ENCODE measurements at places on chromosomes 12 and 14.

DNA sequence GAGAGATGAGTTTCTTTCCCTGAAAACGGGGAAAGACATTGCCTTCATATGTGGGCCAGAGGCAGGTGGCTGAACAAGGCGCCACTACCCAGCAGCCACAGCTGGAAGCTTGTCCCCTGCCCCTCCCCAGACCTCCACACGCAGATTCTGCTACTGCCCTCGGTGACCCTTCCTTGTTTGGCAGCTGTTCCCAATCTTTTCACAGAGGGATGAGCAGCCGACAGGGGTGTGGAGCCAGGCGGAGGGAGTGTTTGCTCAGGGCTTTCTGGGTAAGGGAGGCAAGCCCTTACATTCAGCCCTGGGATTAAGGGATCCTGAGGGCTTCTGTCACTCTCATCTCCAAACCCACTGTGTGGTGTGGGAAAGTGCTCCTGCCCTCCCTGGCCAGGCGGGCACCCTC lies 4.5 kb upstream of the KRT4 start:
- no peak for DNase-seq

- DNase-seq, result peak; percentile 96
Measured at GRCh38 chr12:107093417-107094182, at the start of gene CRY1. TSS of gene CRY1 (minus strand) at chr12:107093549. CDS start at chr12:107092961, 588 bp downstream.

DNA sequence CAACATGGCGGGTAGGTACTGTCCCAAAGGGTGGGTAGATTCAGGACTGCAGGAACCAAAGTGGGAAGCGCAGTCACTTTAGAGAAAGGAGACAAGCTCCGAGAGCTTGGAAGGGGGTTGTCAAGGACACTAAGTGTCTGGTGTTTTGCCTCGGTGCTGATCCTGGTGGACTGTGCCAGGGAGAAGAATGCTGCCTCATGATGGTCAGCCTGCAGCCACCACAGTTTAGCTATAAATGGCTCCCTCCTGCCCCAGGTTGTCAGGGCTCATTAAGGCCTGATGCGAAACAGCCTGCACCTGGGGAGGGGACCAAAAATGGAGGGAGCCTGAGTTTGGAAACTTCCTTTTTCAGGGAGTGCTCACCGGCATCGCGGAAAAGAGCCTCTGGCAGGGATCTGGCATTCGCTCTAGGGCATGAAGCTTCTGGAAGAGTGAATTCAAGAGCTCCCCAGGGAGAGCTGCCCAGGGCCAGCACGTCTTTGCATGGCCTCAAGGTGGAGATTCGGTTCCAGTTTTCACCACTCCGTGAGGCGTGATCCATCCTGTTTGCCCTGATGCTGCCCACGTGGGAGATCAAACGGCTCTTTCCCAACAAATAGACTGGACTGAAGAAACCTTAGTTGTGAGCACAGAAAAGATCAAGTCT lies 164.0 kb downstream of the FOXN3 start:
- no peak for DNase-seq

GRCh38 chr12:19665121-19665900 lies 226.0 kb downstream of the AEBP2 start:
- no peak for DNase-seq

- no peak for DNase-seq
Measured at GRCh38 chr14:43166163-43166562, 1340.9 kb downstream of the FSCB start.

DNA sequence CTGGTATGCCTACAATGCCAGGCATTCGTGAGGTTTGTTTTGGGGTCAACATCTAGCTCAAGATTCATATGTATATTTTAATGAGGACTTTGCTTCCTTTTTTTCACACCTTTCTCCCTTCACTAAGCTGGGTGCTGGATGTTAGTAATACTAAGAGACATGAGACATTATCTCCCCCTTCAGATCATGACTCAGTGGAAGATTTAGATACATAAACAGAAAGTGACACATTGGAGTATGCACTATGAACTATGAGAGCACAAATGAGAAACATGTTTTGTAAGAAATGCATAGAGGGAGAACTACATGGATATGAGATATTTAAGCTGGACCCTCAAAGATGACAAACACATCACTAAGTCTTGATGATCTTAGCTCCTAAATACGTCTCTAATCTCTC lies 286.3 kb downstream of the RPAP3 start:
- no peak for DNase-seq

GRCh38 chr12:76074701-76075336 lies 9.7 kb downstream of the NAP1L1 start:
- no peak for DNase-seq

- no peak for DNase-seq
Measured at GRCh38 chr12:130101370-130101769, 60.9 kb upstream of the FZD10 start.

GRCh38 chr12:112546996-112547395 lies 128.2 kb downstream of the PTPN11 start:
- no peak for DNase-seq

DNA sequence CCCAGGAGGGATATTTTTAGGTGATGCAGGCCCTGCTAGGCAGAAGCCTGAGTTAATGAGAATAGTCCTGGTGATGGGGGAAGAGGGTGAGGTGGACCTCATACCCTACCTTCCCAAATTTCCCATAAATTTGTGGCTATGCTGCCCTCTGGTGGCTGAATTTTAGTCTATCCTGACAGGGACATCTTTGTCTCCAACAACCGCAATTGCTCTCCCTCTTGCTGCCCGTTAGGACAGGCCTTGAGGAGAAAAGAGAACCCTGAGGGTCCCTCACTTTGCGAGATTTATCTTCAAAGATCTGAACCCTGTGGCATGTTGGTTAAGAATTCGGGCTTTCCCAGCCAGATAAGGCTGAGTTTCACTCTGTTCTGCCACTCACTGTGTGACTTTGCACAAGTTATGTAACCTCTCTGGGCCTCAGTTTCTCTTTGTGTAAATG lies 9.8 kb upstream of the ZNF385A start:
- DNase-seq, result no peak

DNA sequence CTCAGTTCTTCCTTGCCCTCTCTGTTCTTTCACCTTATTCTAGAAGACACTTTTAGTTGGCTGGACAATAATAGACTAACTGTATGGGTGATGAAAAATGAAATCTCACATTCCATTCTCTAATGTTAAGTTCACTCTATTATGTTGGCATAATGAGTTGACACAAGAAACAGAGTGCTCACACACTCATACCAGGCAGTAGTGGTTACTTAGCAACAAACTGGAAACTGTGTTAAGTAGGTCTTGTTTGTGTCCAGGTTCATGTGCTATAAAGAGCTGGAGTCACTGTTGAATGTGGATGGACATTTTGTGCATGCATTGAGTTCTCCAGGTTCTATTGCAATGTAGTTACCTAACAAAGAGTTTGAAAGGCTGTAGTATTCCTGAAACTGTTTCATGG lies 16.9 kb upstream of the PPP4R4 start:
- no peak for DNase-seq

GRCh38 chr12:110355073-110355472 lies 48.4 kb downstream of the ANAPC7 start:
- DNase-seq, result no peak

DNA sequence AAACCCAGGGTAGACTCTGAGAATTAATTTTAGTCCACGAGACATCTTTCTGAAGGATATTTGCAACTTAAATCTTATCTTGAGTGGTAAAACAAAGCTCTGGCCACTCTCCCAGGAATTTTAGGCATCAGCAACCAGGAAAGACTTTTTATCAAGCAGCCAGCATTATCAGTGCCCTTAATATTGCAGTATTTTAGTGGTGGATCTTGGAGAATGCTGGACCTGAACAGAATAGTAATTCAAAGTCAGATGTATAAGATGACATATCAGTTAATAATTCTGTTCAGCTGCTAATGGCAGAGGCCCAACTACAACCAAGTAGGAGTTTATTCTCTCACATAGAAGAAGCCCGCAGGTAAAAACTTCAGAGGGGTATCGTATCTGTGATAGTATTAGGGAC lies 59.0 kb upstream of the CRY1 start:
- no peak for DNase-seq

- DNase-seq, result no peak
Measured at GRCh38 chr14:34059037-34059924, 108.4 kb upstream of the EGLN3 start.

DNA sequence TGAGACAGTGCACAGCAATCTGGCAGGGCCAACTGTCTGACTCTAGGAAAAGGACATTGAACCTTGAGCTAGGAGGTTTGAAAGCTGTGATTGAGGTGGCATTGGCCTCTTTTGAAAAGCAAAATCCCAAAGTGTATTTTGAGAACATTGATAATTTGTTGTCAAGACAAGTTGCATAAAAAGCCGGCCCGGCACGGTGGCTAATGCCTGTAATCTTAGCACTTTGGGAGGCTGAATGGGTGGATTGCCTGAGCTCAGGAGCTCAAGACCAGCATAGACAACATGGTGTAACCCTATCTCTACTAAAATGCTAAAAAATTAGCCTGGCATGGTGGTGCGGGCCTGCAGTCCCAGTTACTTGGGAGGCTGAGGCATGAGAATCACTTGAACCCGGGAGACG lies 331.6 kb downstream of the DUSP6 start:
- no peak for DNase-seq

- no peak for DNase-seq
Measured at GRCh38 chr12:49288922-49289555, 5.9 kb upstream of the PRPH start.

DNA sequence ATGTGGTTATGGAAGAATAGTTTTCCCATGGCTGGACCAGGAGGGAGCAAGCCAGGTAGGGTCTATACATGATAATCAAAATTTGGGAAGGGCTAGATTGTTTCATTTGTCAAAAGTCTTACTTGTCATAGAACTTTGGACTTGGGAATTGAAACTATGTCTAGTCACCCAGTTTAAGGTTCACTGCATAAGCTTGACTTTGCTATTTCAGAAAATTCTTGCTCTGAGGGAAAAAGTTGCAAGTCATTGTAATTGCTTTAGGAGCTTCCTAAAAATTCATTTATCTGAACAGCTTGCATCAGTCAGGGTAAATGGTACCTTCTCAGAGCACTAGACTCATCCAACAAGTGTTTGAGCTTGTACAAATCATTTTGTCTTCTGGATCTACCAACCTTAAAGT lies 1194.7 kb downstream of the GALC start:
- DNase-seq, result no peak

DNA sequence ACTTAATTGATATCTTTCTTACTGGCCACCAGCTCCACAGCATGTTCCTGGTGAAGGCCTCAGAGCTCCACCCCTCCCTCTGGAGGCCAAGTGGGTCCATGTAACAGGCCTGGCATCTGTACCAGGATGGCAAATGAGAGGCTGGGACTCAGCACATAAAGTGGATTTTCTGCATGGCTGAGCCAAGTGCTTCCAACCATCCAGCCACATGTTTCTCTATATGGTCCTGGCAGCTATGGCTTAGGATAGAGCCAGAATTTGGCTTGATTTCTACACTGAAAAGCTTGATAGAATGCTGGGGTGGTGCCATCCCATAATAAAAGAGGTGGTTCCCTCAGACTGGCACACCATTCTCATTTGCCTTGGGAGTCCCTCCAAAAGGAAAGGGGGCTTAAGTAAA lies 94.1 kb downstream of the PAX9 start:
- no peak for DNase-seq

- DNase-seq, result no peak
Measured at GRCh38 chr14:104505085-104506074, 74.2 kb upstream of the C14orf180 start.

DNA sequence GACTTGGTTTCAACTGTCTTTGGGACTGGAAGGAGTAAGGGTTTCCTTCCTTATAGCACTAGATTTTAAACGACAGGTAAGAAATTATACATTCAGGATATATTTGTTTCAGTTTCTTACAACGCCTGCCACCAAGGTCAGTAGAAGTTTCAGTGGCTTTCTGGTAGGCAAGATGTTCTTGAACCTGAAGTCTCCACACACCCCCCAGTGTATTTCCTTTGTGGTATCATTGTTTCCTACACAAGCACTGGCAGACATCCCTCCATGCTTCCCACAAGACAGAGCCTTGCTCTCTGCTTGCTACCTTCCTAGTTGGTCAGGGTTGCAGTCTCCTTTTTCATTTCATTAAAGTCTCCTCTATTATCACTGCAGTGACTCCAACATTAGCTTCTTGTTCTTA lies 283.1 kb downstream of the FLRT2 start:
- no peak for DNase-seq

GRCh38 chr12:13487326-13487725 lies 290.8 kb downstream of the EMP1 start:
- no peak for DNase-seq

DNA sequence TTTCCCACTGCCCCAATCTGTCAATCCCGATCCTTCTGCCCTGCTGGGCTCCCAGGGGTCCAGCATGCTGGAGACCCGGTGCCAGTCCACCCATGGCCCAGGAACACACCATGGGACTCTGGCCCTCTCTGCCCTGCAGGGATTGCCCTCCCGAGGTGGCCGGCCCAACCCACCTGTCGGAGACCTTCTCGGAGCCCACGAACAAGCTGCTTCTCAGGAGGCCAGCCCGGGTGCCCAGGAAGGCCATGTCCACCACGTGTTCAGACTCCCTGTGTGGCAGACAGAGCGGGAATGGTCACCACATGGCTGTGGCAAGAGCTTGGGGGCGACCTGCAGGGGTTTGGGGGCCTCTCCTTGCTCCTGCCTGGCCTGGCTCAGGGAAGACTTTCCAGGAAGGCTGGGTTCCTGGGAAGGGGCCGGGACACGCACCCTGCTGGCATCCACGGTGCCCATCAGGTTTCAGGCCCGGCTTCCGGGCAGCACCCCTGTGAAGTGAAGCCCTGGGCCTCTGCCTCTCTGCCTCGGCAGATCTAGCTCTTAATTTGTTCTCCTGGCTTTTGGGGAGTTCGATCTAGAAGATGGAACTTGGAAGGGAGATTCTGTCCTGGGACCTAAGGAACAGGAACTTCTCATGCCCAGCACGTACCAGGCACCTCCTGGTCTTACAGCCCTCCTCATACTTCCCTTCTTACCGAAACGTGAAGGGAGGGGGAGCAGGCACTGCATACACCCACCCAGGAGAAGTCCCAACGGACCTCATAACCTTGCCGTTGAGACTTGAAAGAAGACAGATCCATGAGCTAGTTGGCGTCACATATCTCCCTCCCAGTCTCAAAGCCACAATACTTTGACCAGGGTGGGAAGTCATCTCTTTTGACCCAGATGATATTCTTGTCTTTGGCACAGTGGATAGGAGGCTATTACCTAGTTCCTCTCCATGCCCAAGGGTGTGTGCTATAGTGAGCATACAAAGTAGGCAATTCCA lies 26.3 kb downstream of the LRTM2 start:
- no peak for DNase-seq

DNA sequence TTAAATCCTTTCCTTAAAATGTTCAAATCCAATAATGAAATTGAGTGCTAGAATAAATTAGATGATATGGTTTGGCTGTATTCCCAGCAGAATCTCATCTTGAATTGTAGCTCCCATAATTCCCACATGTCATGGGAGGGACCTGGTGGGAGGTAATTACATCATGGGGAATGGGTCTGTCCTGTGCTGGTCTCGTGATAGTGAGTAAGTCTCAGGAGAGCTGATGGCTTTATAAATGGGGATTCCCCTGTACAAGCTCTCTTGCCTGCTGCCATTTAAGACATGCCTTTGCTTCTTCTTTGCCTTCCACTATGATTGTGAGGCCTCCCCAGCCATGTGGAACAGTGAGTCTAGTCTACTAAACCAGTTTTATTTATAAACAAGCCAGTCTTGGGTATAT lies 508.5 kb downstream of the ETNK1 start:
- DNase-seq, result no peak
